ENCODE measurements at places on chromosomes 2 and 18. TPM values are rescaled to one million over a fixed set of nuclear protein-coding genes. Genes with fewer than 3 reads are reported as not detected.

- no peak for DNase-seq
Measured at GRCh38 chr2:187935126-187935525, 356.5 kb upstream of the GULP1 start.

DNA sequence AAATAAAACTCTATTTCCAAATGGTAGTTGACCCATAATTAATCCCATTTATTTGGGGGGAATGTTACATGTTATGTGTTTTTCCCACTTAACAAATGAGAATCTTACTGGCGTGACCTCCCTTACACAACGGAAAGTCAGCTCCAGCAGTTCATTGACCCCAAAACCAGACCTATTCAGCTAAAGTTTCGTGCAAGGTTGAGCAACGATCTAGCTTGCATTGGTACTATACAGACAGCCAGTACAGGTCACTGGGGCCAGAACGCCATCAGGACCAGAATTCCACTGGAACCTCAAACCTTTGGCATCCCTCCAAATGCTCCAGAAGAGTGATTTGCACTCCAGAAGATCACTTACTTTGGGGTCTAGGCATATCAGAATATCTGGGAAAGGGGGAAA is 6.8 kb upstream of the CTAGE1 start:
- no peak for DNase-seq

DNA sequence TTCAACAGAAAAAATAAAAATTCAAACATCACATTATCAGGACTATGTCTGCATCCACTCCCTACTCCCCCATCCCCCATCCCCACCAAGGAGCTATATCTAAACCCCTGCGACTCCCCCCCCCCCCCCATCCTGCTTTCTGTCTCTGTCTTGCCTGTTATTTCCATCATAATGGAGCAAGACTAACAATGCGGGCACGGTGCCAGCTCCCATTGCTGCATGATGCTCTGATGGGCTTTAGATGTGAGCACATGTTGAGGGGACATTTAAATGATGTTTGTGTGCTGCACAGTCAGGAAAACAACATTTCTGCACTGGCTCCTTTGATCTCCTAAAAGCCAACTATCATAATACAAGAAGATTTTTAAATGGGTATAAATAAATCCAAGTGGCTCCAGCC is 644.2 kb upstream of the SETBP1 start:
- no peak for DNase-seq

DNA sequence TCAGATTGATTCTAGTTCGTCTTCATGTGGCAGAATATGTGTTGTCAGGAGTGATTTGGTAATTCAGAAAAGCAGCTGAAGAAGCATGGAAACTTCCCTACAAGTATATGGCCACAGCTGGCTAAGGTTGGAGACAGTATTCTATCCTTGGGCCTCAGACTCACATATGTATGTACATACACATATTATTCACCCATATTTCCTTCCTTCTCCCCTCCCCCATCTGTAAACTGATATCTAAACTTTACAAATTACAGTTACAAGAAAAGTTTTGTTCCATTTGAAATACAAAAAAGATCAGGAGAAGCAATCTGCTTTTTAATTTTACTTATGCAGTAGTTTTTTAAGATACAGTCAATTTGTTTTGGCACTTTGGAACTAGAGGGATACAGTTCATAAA is 3.1 kb downstream of the SP3 start:
- no peak for DNase-seq

GRCh38 chr2:31568585-31569201 is 12.0 kb downstream of the SRD5A2 start:
- no peak for DNase-seq

DNA sequence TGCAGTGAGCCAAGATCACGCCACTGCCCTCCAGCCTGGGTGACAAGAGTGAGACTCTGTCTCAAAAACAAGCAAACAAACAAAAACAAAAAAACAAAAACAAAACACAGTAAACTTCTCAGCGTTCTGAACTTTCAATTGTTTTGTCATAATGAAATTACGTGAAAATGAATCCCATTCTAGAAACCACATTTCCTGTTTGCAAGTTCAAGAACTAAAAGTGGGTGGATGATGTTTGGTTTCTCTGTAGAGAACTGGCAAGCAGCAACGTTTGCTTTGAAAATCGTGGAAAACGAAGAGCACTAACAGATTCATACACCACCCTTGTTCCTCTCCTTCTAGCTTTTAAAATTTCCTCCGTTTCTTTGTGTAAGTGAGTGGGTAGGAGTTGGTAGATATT is 226.1 kb upstream of the LYPD1 start:
- DNase-seq, result no peak

DNA sequence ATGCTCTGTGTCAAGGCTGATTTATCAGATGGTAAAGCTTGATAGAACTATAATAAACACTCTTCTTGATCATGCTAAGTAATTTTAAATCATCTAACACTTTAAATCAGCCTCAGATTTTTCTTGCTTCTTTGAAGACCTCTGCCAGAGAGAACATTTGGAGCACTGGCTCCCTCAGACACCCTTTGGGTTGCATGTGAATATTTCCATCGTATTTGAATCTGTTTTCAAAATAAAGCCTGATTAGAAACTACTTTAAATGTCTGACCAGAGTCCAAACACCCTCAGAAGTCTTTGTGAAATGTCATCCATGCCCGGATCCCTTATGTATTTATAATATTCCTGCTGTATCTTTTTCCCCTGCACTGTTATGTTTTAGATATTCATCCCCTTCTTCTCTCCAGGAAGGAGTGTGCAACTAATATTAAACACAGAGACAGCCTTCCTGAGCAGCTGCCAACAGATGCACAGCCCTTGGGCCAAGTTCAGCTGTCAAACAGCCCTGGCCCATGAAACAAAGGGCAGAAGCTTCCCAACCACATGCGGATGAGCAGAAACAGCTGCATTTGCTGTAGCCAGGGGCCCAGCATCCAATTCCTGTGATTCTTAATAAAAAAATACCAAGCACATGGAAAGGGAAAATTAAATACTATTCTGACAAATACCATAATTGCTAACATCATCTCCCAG is 46.5 kb downstream of the DPP10 start:
- no peak for DNase-seq

DNA sequence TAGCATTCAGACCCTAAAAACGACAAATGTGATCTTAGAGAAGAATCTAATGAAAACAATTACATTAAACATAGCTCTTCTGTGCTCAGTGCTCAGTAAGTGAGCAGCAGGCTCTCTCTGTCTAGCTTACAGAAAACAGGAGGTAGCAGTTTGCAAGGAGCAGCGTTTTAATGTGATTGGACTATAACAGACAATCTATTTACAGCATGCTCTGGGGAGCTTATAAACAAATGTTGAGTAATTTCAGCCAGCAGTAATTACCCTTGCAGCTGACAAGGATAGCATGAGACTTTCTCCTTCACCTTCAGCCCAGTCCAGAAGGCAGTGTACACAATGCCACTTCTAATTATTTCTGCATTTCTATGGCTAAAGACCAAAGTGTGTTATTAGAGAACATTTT is 270.4 kb downstream of the FIGN start:
- DNase-seq, result no peak

DNA sequence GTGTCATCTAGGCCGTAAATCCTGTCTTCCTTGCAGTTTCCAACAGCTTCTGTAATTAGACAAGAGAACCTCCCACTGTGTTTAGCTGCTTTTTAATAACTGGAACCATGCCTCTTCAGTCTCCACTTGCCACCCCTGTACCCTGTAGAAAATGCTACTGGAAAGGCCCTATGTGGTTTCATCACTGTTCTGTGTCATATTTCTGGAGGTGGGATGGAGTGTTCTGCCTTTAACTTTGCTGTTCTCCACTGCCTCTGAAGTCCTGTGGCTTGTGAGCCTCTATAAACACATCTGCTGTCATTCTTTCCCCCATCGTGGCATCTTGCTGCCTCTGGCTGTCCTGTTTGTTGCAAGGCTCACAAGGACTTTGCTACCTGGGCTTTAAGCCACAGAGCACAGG is 17.9 kb downstream of the MGAT5 start:
- DNase-seq, result no peak

DNA sequence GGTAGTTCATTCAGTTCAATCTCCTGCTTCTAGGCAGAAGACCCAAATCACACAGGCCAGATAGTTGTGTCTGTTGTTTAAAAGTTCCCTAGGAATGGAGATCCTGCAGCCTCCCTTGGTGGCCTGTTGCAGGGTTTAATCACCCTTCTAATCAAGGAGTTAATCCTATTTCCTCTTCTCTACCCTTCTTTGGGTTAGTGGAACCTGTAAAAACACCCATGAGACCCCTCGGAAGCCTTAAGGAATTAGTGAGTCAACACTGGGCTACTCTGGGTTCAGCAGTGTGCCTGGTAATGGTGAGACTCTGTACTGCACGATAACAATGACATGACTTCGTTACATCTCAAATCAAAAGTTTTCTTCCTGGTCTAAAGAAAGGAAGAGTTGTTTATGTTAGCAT is 217.6 kb upstream of the NRP2 start:
- no peak for DNase-seq

DNA sequence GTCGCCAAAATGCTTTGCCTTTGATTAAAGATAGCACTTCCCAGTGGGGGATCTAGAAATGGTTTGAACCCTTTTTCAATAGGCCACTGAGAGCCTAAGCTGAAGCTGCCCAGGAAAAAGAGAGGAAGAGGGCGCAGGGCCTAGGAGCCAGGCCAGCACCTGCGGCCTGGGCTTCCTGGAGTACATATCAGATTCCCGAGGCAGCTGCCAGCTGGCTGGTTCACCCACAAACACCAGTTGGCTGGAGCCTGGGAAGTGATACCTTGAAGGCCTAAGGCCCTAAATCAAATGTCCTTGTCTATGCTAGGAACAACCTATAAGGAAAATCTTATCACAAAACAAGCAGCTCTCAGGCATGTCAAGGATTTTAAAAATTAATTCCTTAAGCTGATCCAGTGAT is 37.1 kb downstream of the ANKRD44 start:
- no peak for DNase-seq

GRCh38 chr2:65228263-65228750 is 676 bp downstream of the ACTR2 start:
- no peak for DNase-seq

DNA sequence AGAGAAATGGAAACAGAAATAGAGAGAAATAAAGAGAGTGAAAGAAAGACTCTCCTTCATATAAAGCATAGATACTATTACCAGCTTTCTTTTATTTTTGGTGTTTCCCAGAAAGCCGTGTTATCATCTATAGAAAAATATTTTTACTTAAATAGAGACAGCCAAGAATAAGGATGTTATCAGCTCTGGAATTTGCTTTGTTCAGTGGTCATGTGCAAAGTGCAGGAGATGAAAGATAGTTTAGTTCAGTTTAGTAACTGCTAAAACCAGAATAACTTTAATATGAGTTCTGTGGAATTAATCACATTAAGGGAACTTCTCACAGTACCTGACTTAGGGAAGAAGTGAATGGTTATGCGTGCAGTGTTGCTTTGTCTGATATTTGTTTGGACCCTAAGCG is 140.4 kb downstream of the CALCRL start:
- DNase-seq, result no peak

DNA sequence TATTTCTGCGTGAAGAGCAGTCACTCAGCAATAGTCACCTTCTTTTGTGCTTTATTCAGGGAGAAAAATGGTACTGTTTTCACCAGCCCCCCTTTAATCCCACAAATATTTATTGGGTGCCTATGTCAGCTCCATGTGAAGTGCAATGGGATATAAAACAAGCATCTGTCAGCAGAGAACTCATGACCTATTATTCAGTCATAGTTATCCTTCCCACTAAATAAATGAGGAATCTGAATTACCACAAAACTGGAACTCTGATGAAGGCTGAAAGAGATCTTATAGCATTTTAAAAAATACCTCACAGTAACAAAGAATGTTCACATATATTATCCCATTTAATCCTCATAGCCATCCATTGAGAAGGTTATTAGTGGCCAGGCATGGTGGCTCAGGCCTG is 45.8 kb downstream of the DHX57 start:
- DNase-seq, result no peak

DNA sequence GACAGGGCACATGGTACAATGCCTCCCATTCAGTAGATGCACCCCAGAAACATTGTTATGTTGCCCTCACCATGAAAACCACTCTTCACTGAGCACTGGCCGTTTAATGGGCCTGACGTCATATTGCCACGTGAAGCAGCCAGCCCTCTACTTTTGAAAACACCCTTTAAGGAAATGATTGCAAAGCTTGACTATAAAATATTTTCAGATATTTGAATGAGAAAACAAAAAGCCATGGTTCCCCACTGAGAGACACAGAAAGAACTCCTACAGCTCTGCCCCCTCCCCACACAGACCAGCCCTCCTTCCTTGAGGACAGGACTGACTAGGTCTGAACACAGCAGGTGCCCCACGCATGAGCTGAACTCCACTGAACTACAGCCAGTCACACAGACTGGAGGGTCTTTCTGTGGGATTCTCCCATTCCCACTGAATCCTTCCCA is 349.1 kb downstream of the ANAPC1 start:
- no peak for DNase-seq

DNA sequence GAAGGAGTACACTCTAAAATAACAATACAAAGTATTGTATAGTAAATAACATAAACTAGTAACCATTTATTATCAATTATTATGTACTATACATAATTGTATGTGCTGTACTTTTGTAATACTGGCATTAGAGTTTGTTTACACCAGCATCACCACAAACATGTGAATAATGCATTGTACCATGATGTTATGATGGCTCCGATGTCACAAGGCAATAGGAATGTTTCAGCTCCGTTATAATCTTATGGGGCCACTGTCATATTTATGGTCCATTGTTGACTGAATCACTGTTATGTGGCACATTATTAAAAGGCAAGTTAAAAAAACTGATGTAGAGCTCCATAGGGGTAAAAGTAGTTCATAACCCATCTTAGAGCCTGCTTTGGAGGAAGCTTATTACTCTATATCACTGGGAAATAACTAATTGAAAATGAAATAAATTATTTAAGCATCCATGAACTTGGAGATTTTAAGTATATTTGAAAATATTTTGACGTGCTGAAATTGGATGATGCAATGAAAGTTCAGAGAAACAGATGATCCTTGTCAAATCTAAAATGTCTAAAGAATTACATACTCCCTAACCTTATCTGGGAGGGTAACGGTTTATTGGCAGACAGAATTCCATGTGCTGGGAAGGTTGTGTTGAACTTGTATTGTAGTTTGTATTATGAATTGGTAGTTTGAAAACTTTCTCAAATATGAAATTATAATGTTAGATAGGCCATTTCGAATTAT is 2.4 kb downstream of the SKA1 start:
- DNase-seq, result no peak

DNA sequence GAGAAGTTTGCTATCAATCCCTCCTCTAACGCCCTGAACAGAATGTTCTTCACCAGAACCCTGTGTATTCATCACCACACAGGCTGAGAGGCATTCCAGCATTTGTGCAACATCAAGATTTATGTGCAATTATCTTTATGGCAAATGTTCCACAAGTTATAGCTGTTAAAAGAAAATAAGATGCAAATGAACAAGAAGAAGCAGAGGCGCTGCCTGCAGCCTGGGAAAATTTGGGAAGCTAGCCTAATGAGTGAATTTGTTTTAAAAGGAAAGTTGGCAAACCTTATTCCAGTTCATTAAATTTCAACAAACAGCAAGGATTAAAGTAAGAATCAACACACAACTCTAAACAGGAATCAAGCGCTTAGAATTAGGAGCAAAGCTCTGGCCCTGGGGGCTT is 5.3 kb downstream of the TPO start:
- no peak for DNase-seq

Gene ERBB4
- total RNA-seq, result 0.10 TPM

Gene NDC80
- 46.0 TPM for total RNA-seq

Gene HAAO
- total RNA-seq, result not detected

Gene LINC00305
- not detected for total RNA-seq

Gene LAMA1
- total RNA-seq, result 0.05 TPM

Gene NXPH2
- not detected for total RNA-seq

Gene ANKRD53
- not detected for total RNA-seq

Gene ARHGAP15
- total RNA-seq, result 0.42 TPM

Gene HOXD4
- total RNA-seq, result 0.61 TPM
